Astrocyte (in vitro differentiated cells and primary cell): ENCODE measurements at places on chromosomes 7 and 10.

DNA sequence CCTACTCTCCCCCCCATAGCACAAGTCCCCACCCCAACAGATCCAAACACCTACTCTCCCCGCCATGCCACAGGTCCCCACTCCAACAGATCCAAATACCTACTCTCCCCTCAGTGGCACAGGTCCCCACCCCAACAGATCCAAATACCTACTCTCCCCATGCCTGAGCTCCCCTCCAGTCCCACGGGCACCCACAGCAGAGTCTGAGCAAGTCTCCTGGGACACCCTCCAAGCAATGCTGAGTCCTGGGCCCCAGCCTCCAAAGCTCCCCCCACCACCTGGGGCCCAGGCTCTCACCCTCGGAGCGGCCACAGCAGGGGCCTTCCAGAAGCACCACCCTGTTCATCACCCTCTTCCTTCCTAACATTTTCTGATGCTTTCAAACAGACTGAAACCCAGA, 63.9 kb upstream of the DNAAF5 start:
- H3K4me3 ChIP-seq: no peak overlapping the region
- H3K36me3 ChIP-seq: no peaks in the 10 kb centered on the region
- H3K4me1 ChIP-seq: peaks cover 12% of the 10 kb centered on the region
- H3K27ac ChIP-seq: no peak overlapping the region

GRCh38 chr7:20393616-20394015, 62.9 kb downstream of the ITGB8 start:
- no peaks in the 10 kb centered on the region for H3K27me3 ChIP-seq
- peaks cover 7% of the 10 kb centered on the region for H3K4me1 ChIP-seq
- no peak overlapping the region for H3K4me3 ChIP-seq
- peaks cover 32% of the 10 kb centered on the region for H3K36me3 ChIP-seq
- H3K27ac ChIP-seq: no peak overlapping the region
- DNase-seq: peak; percentile 20

DNA sequence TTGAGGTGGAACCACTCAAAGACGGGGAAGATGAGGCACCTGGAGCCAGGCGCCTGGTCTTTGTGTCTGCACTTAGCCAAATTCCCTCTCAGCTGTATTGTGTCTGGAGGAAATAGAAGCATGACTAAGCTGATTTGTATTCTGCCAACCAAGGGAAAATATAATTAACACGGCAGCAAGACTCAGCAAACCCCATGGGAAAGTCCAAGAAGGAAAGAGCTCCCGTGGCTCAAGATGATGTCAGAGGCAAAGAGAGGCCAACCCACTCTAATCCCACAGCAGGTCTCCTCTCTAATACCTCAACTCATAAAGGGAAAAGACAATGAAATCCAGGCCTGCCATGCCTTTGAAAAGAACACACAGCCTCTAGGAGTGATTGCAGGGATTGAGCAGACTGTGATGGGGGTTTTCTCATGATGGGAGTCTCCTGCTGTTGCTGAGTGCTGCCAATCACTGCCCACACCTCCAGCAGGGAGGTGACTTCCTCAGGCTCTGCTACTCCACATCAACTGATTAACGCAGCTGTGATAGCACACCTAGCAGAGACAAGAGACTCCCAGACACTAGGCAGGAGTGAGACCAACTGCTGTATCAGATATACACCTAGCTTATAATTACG, 255.5 kb upstream of the C7orf33 start:
- peak overlapping the region; percentile 63 for H3K27ac ChIP-seq
- H3K4me1 ChIP-seq: peaks cover 8% of the 10 kb centered on the region
- H3K4me3 ChIP-seq: no peak overlapping the region
- H3K27me3 ChIP-seq: peaks cover 4% of the 10 kb centered on the region

DNA sequence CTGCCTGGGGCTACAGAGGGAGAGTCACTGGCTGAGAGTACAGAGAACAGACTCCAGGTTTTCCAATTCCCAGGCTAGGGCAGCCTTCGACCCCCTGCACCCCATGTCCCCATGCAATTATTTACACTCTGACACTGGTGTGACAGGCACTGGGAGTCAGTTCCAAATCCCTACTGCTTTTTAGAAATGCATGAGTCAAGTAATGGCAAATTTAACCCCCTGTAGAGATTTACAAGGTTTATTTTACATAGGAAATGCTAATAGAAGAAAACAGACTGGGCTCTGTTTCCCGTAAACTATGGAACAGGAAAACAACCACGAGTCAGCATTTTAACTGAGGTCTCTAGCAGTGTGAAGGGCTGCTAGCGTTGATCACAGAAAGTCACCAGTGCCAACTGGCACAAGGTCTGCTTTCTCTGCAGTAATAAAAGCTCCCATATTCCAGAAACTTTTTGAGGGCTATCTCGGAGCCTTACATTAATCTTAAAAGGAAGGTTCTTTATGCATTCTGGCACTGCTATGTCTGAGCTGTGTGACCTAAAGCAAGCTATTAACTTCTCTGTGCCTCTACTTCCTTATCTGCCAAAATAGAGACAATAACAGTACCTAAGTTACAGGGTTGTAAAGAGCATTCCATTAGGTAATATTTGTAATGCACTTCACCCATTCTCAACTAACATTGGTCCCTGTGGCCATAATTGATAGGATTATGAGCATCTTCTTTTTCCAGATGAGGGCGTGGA, 28.2 kb downstream of the NOD1 start:
- no peaks in the 10 kb centered on the region for H3K4me1 ChIP-seq
- peaks cover 10% of the 10 kb centered on the region for H3K36me3 ChIP-seq
- no peak overlapping the region for H3K4me3 ChIP-seq
- no peak for DNase-seq
- no peaks in the 10 kb centered on the region for H3K27me3 ChIP-seq

GRCh38 chr10:15084502-15084922, 4.1 kb downstream of the ACBD7 start:
- no peaks in the 10 kb centered on the region for H3K36me3 ChIP-seq
- H3K27me3 ChIP-seq: no peaks in the 10 kb centered on the region
- peak; percentile 99 for DNase-seq
- H3K27ac ChIP-seq: peak overlapping the region; percentile 43
- H3K4me1 ChIP-seq: peaks cover 8% of the 10 kb centered on the region

GRCh38 chr10:97025613-97026242, 160.0 kb downstream of the SLIT1 start:
- peaks cover 27% of the 10 kb centered on the region for H3K4me1 ChIP-seq
- no peaks in the 10 kb centered on the region for H3K27me3 ChIP-seq
- peak; percentile 21 for DNase-seq
- no peak overlapping the region for H3K4me3 ChIP-seq

GRCh38 chr7:68725843-68726785, 872.2 kb upstream of the AUTS2 start:
- H3K27ac ChIP-seq: no peak overlapping the region
- H3K4me3 ChIP-seq: no peak overlapping the region
- H3K4me1 ChIP-seq: no peaks in the 10 kb centered on the region
- no peak for DNase-seq
- H3K36me3 ChIP-seq: no peaks in the 10 kb centered on the region
